AG09319 (cell line): ENCODE measurements at places on chromosomes 2 and 18.

GRCh38 chr2:10905006-10905861 is 6.5 kb upstream of the KCNF1 start:
- no peak for DNase-seq

GRCh38 chr2:111698743-111699554 is 185.0 kb downstream of the ANAPC1 start:
- peak; percentile 95 for DNase-seq

GRCh38 chr2:27408601-27409320 is 630 bp downstream of the PPM1G start:
- DNase-seq = no peak

GRCh38 chr2:29063646-29064345 is 10.5 kb downstream of the PCARE start:
- DNase-seq = peak; percentile 70

DNA sequence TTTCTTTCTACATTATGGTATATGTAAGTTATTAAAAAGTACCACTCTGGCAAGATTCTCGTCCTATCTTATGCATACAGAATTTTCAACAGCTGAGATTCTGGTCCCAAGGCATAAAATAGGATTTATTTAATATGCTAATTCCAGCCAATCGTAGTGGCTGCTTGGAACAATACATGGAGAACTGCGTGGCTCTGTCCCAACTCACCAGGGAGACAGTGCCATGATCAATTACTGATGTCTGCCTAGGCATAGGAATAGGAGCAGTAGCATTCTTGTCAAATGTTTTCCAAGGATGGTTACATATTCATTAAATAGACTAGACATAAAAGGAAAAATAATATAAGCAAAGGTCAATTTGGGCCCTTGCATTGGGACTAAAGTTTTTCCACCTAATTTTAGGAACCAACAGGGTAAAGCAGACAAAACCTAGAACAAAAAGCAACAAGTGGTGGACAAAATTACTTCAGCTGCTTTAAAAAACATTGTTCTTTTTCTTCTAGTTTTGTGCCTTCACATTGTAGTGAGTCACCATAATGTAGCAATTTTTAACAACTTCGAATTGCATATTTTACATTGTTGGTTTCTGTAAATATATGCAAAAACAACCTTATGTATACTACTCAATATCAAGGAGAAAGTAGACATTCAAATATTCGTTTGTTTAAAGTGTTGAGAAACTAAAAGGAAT is 232.8 kb upstream of the ATP5MC3 start:
- DNase-seq = no peak

DNA sequence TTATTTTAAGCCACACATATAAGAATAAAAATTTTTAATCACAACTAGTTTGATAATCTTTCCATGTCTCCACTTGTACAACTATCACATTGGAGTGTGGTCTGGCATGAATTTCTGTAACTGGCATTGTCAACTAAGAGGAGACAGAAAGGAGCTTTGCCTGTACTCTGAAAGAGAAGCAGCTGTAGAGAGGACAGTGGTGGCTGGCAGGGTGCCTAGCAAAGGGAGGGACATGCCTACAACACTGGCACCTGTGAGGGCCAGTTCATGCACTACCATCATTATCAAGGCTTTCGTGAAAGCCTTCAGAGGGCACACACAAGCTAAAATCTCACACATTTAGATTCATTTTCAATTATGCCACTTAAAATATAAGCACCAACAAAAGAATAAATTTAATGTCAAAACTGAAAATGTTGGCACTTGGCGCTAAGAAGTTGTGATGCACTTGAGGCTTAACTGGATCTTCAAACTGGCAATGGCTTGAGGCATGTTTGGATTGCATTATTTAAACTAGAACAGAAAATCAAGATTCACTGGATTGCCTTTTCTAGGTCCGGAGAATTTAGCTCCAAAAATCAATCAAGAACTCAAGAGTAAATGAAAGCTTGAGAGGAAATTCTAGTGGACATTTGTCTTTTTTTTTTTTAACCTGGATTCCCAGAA is 238.6 kb downstream of the ZNF385B start:
- DNase-seq = no peak

DNA sequence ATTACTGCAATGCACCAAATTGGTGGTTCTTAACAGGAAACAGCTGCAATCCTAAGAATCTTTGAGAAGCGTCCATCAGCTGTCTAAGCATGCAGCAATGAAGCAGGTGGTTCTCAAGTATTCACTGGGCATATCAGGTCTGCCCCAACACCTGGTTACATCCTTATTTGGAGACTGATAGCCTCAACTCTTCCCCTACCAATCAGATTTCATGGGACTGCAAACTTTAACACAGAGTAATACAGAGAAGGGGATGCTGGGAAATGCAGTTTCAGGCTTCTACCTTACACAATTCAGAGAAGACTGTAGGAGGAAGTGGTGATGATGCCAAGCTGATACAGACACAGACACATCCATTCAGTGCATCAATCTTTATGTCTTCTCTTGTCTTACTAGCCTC is 240.5 kb downstream of the BCL2 start:
- DNase-seq = no peak

DNA sequence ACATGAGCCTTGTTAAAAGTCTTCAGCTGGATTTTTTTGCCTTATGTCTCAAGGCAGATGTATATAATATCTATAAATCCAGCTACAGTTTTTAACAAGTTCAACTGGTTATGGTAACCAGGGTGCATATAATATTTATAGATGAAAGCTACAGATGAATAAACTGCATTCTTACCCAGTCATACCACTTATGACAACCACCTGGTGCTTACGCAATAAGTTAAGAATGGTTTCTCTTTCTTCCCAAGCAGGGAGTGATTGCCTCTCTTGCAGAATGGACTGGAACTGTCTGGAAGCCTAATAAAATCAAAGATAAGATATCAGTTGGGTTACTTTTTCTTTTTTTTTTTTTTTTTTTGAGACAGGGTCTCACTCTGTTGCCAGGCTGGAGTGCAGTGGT is 19.6 kb downstream of the DHX57 start:
- no peak for DNase-seq

DNA sequence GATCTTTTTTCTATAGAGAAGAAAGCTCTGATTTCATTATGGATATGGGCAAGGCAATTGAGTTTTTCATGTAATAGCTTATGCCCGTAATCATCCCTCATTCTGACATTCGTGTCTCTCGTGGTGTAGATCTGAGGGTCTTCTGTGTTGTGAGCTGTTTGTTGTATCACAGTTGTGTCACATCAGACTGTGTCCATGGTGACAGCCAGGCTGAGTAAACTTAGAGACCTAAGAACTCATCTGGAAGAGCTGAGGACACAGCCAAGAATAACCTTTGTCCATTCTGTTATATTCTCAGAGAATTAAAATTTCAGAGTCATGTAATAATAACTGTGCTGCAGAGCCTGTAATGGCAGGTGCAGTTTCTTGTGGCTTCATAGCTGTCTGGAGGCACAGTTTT is 116.5 kb downstream of the ATP9B start:
- DNase-seq = no peak

DNA sequence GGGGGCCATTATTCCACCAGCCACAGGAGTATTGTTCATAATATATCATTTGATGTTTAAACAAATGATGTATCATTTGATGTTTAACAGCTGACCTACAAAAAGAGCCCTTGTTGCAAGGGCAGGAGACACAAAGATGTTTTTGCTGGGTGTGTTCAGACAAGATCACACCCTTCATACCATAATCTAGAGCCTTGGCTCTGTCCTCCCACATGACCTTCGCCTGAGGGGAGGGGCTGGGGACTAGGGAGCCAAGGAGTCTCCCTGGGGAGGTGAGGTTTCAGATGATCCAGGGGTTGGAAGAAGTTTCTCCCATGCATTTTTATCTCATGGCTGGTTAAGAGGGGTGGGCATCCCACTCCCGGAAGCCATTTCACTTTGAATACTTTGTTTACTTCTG is 33.5 kb downstream of the CDC42EP3 start:
- DNase-seq = no peak
